Stimulated activated CD8-positive, alpha-beta memory T cell treated with anti-CD3 and anti-CD28 coated beads, Interleukin-15, amount 100 ng/mL, for 4 hours (primary cell): ENCODE measurements at places on chromosomes 2 and 18.

DNA sequence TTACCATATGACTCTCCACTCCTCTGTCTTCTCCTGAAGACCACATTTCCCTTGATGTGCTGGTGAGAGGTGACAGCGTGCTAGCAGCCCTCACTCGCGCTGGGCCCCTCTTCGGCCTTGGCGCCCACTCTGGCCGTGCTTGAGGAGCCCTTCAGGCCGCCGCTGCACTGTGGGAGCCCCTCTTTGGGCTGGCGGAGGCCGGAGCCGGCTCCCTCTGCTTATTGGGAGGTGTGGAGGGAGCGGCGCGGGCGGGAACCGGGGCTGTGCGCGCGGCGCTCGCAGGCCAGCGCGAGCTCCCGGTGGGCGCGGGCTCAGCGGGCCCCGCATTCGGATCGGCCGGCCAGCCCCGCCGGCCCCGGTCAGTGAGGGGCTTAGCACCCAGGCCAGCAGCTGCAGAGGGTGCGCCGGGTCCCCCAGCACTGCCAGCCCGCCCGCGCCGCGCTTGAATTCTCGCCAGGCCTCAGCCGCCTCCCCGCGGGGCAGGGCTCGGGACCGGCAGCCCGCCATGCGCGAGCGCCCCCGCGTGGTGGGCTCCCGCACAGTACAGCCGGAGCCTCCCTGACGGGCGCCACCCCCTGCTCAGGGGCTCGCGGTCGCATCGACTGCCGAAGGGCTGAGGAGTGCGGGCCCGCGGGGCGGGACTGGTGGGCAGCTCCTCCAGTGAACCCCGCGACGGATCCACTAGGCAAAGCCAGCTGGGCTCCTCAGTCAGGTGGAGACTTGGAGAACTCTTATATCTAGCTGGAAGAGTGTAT lies 246.6 kb upstream of the REG3G start:
- no peak for DNase-seq

- no peak for DNase-seq
These were observed 6.6 kb upstream of the CYP27C1 start for GRCh38 chr2:127226520-127227263.

GRCh38 chr2:232085164-232085563 lies 123.7 kb downstream of the DIS3L2 start:
- DNase-seq = no peak

GRCh38 chr2:64951306-64951953 lies 37.8 kb upstream of the SLC1A4 start:
- no peak for DNase-seq

GRCh38 chr2:173851141-173851641 lies 114.0 kb downstream of the SP3 start:
- DNase-seq = no peak
